ENCODE measurements at places on chromosomes 7 and 10. TPM values are rescaled to one million over a fixed set of nuclear protein-coding genes. Genes with fewer than 3 reads are reported as not detected.

SFTPA2 gene
- not detected for total RNA-seq

PPA1 gene
- 72.9 TPM for total RNA-seq

SYNPO2L gene
- total RNA-seq: not detected

C7orf33 gene
- not detected for total RNA-seq

ENTPD1 gene
- 4.4 TPM for total RNA-seq

HOXA7 gene
- 2.5 TPM for total RNA-seq

CCDC172 gene
- not detected for total RNA-seq

PRF1 gene
- total RNA-seq: not detected

MAD1L1 gene
- 41.6 TPM for total RNA-seq

PRSS37 gene
- not detected for total RNA-seq

PKD2L1 gene
- not detected for total RNA-seq

HOXA9 gene
- 2.6 TPM for total RNA-seq

GPR146 gene
- total RNA-seq: 24.7 TPM

IFIT2 gene
- 8.9 TPM for total RNA-seq

DENND2A gene
- 1.0 TPM for total RNA-seq

ARPC1B gene
- 414 TPM for total RNA-seq

IL2RA gene
- total RNA-seq: not detected
